ENCODE measurements at places on chromosomes 12 and 14.

GRCh38 chr12:70271025-70271424 is 27.8 kb downstream of the CNOT2 start:
- DNase-seq: no peak

GRCh38 chr12:116361414-116362223 is 84.1 kb upstream of the MED13L start:
- peak; percentile 33 for DNase-seq

DNA sequence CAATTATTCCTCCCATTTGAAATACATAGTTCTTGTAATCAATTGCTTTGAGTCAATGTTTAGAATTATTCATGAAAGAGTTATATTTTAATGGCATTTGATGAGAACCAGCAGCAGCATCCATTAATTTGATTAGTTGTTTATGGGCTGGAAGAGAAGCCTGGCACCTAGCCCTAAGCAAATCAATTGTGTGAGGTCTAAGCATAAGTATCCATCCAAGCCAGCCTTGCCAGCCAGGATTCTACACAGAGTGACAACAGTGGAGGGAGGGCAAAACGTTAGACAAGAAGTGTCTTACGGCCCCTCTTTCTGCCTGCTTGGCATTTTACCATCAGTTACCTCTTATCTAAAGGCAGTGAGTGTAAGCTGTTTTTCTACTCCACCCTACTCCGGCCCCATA is 478.5 kb downstream of the NELL2 start:
- DNase-seq: no peak

DNA sequence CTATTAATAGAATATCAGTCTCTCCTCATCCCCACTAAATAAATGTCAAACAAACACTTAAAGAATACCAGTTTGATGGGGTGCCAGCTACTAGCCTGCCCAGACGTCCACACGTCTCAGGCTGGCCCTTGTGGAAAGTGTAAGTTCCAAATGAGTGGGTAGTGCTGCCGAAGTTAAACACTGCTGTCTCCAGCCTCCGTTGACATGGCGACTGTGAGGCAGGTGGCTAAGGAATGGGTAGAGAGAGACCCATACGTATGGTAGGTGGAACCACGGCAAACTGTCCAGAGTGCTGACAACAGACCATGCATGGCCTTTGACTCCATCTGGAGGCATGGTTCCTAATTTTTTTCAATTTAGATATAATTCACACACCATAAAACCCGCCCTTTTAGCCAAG is 37.9 kb downstream of the PITPNM2 start:
- peak; percentile 65 for DNase-seq

- DNase-seq: no peak
Observed at GRCh38 chr12:41536813-41537490, 348.8 kb downstream of the PDZRN4 start.

GRCh38 chr12:23093488-23093887 is 468.5 kb downstream of the ETNK1 start:
- no peak for DNase-seq

All from NCI-H526 (cell line).